ENCODE measurements at places on chromosomes 16 and 17.
A peak's percentile ranks its signal among the peaks of the same experiment; 100 is the strongest.

DNA sequence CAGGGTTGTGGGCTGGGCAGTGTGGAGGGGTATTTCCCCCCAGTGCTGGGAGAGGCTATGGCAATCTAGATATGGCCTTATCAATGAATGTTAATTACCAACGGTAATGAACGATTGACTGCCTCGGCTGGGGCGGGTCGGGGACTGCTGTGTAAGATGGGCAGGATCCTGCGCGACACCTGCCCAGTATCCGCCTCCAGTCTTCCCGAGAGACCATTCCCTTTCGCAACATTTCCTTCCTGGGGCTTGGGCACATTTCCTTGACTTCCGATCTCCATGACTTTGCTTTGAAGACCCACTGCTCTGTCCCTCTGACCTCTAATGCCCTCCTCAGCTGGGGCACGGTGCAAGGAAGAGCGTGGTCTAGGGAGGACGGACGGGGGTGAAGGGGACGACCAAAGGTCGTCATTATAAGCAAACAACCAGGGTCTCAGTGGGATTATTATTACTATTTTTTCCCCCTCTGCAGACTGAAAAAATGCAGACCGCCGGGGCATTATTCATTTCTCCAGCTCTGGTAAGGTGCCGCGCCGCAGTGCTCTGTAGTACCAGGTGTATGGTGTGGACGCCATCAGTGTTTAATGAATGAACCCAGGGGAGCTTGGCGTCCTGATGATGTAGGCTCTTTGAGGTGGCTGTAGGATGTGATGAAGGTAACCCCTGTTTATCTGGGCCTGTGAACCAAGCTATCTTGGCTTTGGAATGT is 506 bp downstream of the ATP5MC1 start:
- DNase-seq: no peak

- DNase-seq: no peak
These were observed 287.3 kb upstream of the MAF start for GRCh38 chr16:79887541-79888540.

GRCh38 chr17:66405836-66406677 is 103.6 kb downstream of the PRKCA start:
- no peak for DNase-seq

- no peak for DNase-seq
These were observed 79.3 kb upstream of the CNTNAP4 start for GRCh38 chr16:76197900-76198299.

GRCh38 chr16:1407753-1408152 is 6.8 kb downstream of the UNKL start:
- no peak for DNase-seq

GRCh38 chr16:23267647-23268046 is 34.5 kb upstream of the SCNN1B start:
- DNase-seq: no peak

GRCh38 chr17:81420769-81421462 is 25.7 kb downstream of the BAHCC1 start:
- DNase-seq: peak; percentile 14

GRCh38 chr16:15051387-15051951 is 4.4 kb downstream of the NTAN1 start:
- no peak for DNase-seq

GRCh38 chr16:68642436-68643101 is 2.5 kb upstream of the CDH3 start:
- DNase-seq: peak; percentile 49

GRCh38 chr17:10051112-10051511 is 146.0 kb upstream of the RCVRN start:
- DNase-seq: no peak

GRCh38 chr16:14007450-14007849 is 63.7 kb upstream of the MRTFB start:
- DNase-seq: no peak

- DNase-seq: peak; percentile 88
These were observed at the start of gene NUPR1 for GRCh38 chr16:28538733-28539596. Gene NUPR1, minus strand, starts transcription at chr16:28538974. Its CDS starts 67 bp downstream, at chr16:28538907.

GRCh38 chr17:67032985-67033384 is 11.4 kb upstream of the CACNG1 start:
- no peak for DNase-seq

- no peak for DNase-seq
These were observed 2.4 kb downstream of the CYGB start for GRCh38 chr17:76534831-76535732.

DNA sequence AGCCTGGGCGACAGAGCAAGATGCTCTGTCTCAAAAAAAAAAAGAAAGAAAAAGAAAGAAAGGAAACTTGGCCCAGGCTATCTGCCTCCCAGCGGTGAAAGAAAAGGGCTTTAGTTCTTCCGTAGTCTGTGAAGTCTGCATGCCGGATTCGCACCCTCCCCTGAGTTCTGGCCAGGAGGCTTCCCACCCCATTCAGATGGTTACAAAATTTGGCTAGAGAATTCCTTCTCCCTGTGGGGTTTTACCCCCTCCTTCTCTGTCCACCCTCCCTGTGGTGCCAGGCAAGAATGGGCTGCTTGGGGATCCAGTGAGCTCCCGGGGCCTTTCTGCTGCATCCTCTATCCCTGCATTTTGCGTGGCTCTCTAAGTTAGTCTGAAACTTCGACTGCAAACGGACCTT is 37.8 kb downstream of the PAFAH1B1 start:
- no peak for DNase-seq

DNA sequence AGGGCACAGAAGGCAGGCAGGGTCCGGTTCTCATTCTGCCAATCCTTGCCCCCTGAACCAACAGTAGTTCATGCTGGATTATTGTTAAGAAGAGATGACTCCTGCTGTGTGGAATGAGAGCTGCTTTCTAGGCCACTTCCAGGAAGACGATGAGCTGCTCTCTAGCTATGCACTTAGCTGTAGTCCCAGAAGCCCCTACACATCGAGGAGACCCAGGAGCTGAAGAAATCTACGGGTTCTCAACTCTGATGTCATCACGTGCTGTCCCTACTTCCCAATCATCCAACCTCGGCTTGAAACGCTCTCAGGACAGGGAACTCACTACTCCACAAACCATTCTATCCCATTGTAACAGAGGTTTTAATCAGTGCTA is 29.0 kb upstream of the EMP2 start:
- no peak for DNase-seq

GRCh38 chr16:35011-35677 is 18.3 kb downstream of the POLR3K start:
- no peak for DNase-seq

DNA sequence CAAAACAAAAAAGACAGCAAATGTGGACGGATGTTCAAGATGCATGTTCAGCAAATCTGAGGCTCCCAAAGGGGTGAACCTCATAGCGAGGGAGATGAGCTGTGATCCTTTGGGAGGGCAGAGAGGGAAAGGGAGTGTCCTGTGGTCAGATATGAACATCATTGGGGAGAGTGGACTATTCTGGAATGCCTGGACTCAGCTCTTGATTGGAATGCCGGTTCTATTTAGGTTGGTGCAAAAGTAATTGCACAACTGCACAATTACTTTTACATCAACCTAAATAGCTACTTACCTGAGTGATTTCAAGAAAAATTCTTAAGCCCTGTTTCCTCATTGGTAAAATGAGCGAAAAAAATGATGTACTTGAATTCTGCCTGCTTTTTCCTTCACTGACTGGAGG is 89.6 kb downstream of the CACNG3 start:
- DNase-seq: no peak

DNA sequence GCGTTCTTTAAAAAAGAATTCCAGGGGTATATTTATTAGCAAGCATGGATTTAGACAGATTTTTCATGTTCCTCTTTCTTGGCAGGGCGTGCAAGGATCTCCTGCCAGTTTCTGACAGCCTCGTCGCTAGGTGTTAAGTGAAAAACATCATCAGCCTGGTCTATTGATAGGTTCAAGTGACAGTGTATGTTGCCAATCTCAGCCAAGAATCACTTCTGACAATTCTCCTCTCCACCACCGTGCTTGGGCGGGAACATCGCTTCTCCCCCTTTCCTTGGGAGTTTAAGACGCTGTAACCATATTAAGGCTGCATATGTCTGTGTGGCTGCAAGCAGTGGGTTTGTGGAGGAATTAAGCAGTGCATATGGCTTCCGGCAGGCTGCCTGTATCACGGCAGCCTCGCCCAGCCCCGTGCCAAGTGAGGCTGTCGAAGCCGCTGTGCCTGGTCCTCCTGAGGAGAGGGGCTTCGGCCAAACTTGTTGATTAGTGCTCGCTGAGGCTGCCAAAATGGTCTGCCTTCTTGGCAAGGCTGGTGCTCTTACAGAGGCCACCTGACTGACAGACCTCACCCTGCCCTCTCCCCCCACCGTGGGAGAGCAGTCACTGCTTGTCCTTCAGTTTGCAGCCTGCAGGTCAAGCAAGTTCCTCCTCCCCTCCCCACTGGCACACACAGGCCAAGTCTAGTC is 132.2 kb upstream of the MPHOSPH6 start:
- DNase-seq: no peak

DNA sequence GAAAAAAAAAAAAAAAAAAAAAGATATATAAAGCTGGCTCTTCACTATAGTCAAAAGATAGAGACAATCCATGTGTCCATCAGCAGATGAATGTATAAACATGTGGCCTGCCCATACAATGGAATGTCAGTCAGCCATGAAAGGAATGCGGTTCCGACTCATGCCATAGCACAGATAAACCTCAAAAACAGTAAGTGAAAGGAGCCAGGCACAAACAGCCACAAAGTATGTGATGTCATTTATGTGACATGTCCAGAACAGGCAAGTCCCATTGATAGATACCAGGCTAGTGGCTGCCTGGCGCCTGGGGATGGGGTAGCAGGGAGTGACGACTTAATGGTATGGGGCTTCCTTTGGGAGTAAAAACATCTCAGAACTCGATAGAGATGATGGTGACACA is 155.7 kb downstream of the CMIP start:
- peak; percentile 81 for DNase-seq

DNA sequence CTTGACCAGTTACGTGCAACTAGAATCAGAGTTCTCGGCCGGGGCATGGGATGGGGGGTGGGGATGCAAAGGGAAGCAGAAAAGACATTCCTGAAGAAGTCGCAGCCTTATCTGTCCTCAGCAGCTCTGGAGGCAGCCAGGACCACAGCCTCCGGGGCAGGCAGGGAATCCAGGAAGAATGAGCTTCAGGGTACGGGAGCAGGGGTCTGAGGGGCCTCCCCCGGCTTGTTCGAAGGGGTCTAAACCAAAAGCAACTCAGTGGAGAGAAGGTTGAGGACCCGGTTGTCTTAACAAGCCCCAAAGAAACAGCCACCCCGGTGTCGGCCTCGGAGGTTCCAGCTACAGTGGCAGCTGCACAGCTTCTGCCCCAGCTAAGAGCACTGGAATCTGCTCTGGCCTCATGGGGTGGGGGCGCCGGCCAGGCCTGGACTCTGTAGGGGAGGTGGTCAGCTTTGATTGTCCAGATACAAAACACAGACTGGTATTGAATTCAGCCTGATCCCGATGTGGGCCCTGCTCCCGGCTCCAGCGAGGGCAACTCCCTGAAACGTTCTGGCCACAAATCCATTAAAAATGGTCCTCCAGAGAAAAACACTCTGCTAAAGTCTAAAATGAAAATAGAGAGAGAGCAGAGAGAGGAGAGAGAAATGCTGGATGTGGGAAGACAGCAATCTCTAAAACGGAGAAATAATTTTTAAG is 7.7 kb downstream of the HOXB4 start:
- no peak for DNase-seq

DNA sequence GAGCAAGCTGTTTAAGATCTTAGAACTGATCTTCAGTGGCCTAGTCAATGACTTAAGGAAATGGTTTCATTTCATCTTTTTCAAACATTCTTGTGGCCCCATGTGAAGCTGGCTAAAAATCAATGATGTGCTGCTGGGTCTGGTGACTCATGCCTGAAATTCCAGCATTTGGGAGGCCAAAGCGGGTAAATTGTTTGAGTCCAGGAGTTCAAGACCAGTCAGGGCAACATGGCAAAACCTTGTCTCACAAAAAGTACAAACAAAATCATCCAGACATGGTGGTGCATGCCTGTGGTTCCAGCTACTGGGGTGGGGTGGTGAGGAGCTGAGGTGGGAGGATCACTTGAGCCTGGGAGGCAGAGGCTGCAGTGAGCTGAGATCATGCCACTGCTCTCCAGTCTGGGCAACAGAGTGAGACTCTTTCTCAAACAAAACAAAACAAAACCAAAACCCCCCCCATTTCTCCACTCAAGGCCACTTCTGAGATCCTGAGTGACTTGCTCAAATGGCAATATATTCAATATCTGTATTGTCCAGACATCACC is 17.4 kb upstream of the COL1A1 start:
- DNase-seq: peak; percentile 92

- peak; percentile 61 for DNase-seq
These were observed 1.6 kb downstream of the MRM1 start for GRCh38 chr17:36602924-36603384.

DNA sequence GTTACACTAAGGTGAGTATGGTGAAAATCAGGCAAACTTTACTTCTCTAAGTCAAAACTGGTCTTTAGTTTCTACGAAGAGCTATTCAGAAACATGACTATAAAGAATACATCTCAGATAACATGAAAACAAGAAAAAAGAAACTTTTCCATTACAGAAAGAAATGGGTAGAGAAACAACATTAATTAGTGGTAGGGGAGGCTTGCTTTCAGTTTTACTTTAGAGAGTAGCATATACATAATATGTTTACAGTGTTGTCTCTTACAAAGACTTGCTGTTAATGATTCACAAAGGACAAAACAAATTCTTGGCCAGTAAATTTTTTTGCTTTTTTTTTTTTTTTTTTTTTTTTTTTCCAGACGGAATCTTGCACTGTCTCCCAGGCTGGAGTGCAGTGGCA is 34.2 kb downstream of the CRLF3 start:
- no peak for DNase-seq

- no peak for DNase-seq
These were observed 18.8 kb upstream of the ERN1 start for GRCh38 chr17:64148699-64149098.

GRCh38 chr16:81492311-81492761 is 47.7 kb downstream of the CMIP start:
- DNase-seq: no peak

- no peak for DNase-seq
These were observed 14.8 kb downstream of the VASN start for GRCh38 chr16:4386451-4386805.

GRCh38 chr16:66242672-66243071 is 123.8 kb upstream of the CDH5 start:
- no peak for DNase-seq

DNA sequence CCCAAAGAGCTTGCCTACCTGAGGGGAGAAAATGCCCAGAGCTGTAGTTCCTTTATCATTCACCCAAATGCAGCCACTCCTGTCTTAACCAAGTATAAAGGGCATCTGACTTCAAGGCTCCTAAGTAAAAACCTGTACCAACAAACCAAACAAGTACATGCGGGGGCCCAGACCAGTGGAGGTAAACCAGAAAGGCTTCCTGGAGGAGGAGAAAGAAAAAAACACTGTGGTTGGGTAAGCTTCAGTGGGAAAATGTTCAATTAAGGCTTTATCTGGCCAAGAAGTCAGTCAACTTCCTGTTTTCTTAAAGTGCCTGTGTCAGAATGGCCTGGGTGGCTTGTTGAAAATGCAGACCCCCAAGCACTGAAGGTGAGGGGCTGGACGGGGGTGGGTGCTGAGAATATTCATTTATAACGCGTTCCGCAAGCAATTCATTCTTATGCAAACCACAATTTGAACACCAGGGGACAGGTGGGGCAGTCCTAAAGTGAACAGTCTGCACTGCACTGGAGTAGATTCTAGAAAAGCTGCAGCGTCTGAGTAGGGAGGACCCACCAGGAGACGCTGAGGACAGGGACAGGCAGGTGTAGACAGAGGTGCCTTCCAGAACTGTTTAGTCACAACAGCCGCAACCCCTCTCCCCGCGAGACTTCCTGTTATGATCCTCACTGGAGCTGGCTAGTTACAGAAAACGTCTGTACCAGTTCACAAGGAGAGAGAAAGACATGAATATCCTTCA is 467.1 kb downstream of the SOX9 start:
- no peak for DNase-seq

GRCh38 chr17:57803021-57803420 is 46.8 kb downstream of the MRPS23 start:
- DNase-seq: peak; percentile 11

All from renal cortical epithelial cell (primary cell).